ENCODE measurements at places on chromosomes 4 and X. TPM values are rescaled to one million over a fixed set of nuclear protein-coding genes. Genes with fewer than 3 reads are reported as not detected.

Gene OTOP1
- polyA plus RNA-seq = not detected

Gene MND1
- 10.3 TPM for polyA plus RNA-seq

Gene SMARCA1
- 117 TPM for polyA plus RNA-seq

Gene PPP1R2C
- polyA plus RNA-seq = not detected

Gene RPL36A
- 1,743 TPM for polyA plus RNA-seq

Gene GAGE12F
- not detected for polyA plus RNA-seq

Gene NUP62CL
- 7.0 TPM for polyA plus RNA-seq

Gene GAGE12J
- polyA plus RNA-seq = not detected
